Activated CD8-positive, alpha-beta memory T cell treated with anti-CD3 and anti-CD28 coated beads, Interleukin-2, amount 50 U/mL, for 48 hours (primary cell): ENCODE measurements at places on chromosomes 16 and 17.

- DNase-seq: peak; percentile 75
Observed at GRCh38 chr16:49441366-49441780, 67.8 kb downstream of the C16orf78 start.

DNA sequence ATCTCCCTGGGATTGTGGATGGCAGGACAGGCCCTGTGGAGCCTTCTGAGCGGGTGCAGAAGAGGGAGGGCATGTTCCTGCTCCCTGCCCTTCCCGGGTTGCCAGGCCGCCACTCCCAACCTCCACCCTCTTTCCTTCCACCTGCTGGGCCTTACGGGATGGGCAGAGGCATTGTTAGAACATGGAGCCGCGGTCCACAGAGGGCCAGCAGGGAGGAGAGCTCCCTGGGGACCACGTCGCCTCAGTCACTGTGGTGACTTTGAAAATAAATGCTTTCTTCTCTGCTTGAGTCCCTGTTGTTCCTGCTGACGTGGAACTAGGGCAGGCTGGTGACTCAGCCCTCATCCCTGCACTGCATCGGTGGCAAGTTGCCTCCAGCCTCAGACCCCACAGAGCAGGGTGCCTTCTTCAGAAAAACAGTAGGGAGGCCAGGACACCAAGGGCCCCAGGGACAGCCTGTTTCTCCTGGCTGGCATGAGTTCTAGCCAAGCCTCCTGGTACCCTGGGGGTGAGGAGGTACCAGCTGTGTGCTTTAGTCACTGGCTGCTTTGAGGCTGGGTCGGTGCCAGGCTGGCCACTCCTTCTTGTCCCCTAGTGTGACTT lies 224.9 kb downstream of the SEC14L1 start:
- DNase-seq: peak; percentile 56

- DNase-seq: no peak
Observed at GRCh38 chr16:908526-909155, 62.1 kb downstream of the LMF1 start.

- DNase-seq: peak; percentile 96
Observed at GRCh38 chr17:44689477-44690217, at the start of gene CCDC43. TSS of gene CCDC43 (minus strand) at chr17:44689776. CDS start at chr17:44689753, 23 bp downstream.

- DNase-seq: no peak
Observed at GRCh38 chr16:10206215-10206614, 24.0 kb upstream of the GRIN2A start.

DNA sequence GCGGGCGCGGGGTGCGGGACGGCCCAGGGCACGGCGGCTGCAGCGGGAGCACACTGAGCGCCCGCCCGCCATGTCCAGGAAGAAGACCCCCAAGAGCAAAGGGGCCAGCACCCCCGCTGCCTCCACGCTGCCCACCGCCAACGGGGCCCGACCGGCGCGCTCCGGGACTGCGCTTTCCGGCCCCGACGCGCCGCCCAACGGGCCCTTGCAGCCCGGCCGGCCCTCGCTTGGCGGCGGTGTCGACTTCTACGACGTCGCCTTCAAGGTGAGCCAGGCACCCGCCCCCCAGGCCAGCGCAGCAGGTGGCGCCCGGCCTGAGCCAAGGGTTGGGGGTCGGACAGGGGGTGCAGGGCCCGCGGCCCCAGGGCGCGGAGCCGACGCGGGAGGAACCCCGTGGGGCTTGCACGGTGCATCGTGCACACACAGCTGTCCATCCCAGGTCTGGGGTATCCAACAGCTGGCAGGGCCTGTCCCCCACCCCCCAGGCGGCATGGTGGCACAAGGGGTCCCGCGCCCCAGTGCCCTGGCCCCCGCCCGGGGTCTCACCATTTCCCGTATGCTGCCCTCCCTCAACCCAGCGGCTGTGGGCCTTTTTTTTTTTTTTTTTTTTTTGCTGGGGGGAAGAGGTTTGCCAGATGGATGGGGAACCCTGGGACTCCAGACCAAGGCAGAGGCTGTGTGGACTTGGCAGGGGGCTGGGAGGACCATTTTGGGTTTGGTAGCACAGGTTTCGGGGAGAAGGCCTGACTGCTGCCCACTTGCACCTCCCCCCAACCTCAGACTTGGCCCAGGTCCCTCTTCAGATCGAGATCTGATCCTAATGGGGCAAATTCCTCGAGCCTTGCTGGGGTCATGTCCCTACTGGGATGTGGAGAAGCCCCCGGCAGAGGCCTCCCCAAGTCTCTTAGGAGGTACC lies 547 bp downstream of the RAB26 start:
- DNase-seq: peak; percentile 73

GRCh38 chr16:88856122-88856827 lies 472 bp downstream of the GALNS start:
- peak; percentile 64 for DNase-seq

DNA sequence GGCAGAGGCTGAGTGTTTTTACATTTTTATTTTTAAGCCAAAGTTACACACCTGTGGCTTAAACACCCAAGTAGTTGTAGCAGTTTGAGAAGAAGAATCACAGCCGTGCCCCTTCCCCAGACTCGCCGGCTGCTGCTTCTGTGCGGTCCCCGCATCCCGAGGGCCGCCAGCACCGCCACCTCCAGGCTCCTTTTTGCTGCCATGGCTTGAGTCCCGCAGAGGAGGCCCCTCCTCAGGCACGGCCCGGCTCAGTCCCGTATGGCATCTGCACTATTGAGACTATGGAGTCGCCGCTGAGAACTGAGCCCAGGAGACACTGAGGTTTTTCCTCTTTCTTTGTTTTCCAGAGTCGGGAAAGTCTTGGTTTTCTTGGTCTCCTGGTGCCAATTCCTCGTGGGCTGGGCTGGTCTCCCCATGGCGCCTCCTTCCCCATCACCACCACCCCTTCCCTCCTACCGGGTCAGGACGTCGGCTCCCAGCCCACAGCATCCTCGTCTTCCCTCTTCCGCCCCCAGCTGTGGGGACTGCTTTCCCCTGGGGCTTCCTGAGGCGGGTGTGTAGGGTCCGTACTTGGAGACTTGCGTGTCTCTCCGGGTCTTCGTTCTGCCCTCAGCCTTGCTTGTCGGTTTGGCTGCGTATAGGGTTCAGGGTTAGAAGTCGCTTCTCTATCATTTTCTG lies 32.6 kb upstream of the CDH15 start:
- DNase-seq: no peak

- DNase-seq: no peak
Observed at GRCh38 chr16:8950580-8951077, 13.1 kb downstream of the USP7 start.

- DNase-seq: no peak
Observed at GRCh38 chr17:721540-721937, 6.9 kb upstream of the VPS53 start.

DNA sequence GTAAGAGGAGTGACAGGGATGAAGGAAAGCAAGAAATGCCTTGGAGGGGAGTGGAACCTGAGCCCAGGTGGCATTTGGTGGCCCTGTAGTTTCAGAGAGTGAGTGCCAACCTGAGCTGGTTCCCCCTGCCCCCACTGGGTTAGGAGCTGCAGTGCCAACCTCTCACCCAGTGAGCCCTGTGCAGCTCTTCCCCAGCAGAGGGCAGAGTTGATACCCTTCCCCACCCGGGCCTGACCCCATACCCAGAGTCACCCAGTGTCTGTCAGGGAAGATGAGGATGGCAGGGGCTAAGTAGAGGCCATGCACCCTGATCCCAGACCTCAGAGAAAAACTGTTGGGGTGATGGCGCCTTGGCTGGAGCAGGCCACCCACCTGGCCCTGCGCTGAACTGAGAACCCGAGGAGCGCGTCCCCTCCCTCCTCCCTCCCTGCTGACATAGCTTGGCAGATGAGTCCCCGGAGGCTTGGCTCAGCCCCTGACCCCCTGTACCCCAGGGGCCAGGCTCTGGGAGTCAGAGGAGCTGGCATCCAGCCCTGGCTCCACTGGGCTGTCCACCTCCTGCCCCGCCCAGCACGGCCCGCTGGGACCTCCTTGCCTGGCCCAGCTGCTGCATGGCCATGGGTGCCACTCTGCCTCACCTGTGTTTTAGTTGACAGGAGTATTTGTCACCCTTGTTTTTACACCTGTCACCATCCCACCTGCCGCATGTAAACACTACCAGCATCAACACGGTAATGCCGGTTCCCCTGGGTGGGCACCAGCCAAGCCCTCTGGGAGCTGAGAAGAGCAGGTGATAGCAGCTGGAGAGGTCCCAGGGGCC lies 113.9 kb downstream of the AMFR start:
- no peak for DNase-seq

GRCh38 chr17:81090361-81091136 lies 55.6 kb downstream of the BAIAP2 start:
- DNase-seq: peak; percentile 61

GRCh38 chr17:39816272-39816671 lies 47.8 kb downstream of the IKZF3 start:
- DNase-seq: no peak

DNA sequence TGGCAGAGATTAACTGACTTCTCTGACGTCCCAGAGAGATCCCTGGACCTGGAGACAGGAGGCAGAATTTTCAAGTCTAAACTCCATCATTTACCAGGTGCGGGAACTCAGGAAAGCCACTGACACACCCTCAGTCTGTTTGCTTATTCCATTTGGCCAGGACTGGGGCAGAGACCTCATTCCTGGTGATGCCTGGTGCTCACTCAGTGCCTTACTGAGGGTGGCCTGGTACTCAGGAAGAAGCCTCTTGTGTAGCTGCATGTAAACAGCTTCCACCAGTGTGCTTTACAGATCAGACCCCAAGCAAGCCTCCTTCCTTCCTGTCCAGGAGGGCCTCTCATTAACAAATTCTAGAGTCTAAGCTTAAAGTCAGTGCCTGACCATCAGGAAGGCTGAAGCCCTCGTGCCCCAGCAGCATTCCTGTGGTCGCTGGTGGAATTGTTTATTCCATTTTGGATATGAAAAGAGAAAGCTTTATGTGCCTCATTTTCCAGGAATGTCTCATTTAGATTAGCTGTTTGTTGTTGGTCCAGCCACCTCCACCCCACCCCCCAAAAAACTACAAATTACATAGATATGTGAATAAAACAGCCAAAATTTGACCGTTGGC lies 236.1 kb upstream of the CDH5 start:
- DNase-seq: no peak

DNA sequence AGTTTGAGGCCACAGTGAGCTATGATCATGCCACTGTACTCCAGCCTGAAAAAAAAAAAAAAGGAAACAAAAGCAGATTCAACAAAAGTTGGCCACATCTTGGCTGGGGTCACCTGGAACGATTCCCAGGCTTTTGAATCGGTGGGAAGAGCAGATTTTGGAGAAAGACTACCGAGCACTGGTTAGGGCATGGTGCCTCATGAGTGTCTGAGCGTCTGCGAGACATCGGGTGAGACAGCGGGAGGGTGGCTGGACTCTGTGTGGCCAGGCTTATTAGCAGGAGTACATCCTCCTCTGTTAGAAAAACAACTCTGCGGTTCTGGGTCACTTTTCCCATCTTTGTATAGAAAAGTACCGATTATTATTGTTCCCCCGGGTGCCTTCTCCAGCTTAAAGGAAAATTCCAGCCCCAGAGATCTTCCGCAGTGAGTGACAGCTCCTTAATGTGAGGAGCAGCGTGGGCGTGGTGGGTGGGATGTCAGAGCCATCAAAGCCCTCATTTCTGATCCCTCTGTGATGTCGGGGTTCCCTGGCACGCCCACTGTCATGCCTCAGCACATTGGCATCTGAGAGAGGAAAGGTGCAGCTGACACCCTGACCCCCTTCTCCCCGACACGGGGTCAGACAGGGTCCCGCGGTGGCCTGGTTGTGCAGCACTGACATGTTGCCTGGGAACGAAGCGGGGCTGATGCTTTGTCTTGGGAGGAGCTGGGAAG lies 6.9 kb downstream of the RGS9 start:
- no peak for DNase-seq

DNA sequence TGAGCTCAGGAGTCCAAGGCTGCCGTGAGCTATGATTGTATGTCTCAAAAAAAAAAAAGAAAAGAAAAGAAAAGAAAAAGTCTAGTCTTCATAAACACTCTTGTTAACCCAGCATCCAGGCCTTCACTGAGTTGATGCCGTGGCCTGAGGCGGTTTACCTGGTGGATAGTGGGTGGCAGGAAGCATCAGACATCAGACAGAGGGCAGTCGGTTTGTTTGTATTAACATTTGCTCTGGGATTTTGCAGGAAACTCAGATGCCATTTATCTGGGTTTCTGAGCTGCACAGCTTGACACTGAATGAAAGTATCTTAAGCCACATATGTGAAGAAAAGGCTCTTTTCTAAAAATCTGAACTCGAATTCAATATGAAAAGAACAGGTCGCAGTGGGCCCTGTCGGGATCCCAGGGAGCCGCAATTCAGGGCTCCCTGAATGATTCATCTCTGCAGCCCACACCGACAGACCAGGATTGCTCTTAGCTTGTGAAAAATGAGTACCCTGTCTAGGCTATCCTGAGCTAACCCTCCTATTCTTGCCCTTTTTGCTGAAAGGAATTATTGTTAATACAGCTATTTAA lies 1.1 kb upstream of the DBNDD1 start:
- no peak for DNase-seq
